MG63 (cell line): ENCODE measurements at places on chromosomes 1 and 21.

DNA sequence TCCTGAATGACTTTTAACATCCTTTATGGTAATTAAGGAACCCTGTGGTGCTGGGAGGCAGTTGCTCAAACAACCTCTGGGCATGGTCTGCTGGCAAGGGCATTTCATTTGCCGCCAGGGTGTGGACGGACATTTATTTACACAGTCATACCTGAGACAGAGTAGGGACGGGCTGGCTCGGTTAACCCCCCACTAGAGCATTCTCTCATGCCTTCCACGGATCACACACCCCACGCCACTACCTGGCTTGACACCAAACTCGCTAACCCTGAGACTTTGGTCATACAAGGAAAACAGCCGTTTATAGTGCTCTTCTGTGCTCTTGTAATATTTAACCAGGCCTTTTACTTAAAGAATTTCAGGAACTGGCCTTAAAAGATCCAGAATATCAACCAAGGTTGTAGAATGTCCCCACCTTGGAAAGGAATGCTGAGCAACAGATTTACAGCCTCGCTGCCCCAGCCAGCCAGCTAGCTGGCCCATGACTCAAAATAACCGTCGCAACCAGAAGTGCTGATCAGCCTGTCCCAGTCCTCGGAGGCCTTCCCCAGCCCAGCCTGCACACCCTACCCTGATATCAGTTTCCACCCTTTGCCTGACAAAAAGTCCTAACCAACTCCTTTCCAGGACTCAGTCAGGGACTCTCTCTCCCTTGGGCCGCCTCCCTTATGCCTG, 6.5 kb upstream of the PDXK start:
- DNase-seq, result peak; percentile 88

DNA sequence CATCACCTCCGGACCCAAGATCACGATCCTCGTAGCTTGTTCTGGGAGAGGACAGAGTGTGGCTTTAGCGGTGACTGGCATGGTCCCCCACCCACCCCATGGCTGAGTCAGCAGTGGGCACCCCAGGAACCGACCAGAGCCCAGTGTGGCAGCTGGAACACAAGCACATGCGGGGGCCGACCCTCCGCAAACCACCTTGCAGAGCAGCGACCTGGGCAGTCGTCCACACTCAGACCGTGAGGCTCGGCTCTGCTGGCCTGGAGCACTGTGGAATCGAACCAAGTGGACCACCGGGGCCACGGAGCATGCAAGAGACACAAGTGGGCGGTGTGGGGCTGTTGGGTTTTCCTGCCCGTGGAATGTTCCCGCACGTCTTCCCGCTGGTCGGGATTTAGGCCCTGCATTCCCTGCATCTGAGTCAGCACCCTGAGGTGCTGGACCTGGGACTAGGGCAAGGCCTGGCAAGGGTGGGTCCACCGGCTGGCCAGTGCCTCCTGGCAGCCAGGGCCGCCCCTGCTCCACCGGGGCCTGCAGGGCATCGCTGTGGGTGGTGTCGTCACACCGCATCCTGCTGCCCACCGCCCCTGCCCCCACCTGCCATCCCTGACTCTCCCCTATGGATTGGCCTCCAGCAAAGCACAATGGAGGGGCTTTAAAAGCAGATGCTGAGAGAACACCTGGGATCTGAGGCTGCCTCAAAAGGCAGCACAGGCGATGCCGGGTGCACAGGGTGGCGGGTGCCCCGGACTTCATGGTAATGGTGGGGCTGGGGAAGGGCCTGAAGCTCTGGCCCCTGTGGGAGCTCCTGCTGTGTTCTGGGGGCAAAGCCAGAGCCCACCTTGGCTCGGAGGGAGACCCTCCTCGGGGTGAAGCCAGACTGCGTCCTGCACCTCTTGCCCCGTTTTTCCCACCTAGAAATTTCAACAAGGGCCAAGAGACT, 18.5 kb downstream of the MORN1 start:
- DNase-seq, result peak; percentile 27

GRCh38 chr1:222104694-222105392, 363.0 kb upstream of the DUSP10 start:
- DNase-seq, result no peak

DNA sequence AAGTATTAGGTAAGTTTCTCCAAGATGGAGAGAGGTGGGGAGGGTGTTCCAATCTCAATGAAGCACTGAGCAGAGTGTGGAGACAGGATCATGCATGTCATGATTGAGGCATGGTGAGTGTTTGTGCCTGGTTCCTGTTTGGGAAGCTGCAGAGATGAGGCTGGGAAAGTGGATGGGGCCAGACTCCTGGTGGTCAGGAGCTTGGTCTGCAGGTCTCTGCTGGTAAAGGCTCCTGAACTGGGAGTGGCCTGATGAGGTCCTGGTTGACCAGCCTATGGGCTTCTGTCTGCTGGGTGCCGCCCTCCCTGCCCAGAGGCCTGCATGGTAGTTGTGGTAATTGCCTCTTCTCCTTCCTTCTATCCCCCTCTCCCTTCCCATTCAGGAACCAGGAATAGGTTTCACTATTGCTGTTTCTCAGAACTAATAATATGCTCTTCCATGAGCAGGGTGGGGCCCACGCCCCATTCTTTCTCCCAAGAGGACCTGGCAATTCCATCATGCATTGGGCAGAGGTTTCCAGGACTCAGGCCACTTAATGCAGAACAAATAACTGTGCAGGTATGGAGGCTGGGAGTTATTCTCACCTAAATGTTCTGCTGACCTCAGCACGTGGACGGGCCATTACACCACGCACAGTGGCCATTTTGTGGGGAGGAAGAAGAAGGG, 24.5 kb downstream of the PROK1 start:
- DNase-seq, result peak; percentile 28

DNA sequence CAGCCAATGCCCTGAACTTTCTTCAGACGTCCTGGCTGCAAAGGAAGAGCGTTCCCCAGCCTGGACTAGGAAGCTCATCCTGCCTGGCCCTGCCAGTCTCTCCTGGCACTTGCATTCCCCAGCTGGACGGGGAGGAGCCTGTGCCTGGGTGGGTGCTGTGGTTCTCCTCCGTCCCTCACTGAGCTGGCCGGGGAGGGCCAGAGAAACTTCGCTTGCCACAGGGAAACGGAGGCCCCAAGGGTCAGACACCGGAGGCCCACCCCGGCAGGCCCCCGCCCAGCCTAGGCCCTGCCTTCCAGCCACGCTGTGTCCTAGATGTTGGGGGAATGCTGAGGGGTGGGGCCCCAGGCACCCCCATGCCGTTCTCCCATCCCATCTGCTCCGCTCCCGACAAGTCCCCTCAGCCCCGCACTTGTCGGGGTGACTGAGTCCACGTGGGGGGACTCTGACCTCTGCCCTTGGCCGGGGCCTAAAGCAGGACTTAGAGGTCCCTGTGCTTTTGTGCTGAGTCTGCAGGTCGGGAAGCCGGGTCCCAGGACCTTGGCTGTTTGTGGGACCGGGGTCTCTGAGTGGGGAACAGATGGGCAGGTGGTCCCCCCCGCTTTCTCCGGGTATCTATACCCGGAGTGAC, 4.8 kb downstream of the FTCD start:
- no peak for DNase-seq
